ENCODE measurements at places on chromosomes 2 and 18.

- DNase-seq: no peak
These were observed 6.7 kb downstream of the RAMP1 start for GRCh38 chr2:237866101-237866621.

GRCh38 chr2:45412754-45413379 is 198.2 kb downstream of the SRBD1 start:
- DNase-seq: no peak

GRCh38 chr18:63346031-63346430 is 21.0 kb downstream of the KDSR start:
- no peak for DNase-seq

GRCh38 chr2:149076863-149077412 is 38.4 kb downstream of the LYPD6B start:
- DNase-seq: no peak

DNA sequence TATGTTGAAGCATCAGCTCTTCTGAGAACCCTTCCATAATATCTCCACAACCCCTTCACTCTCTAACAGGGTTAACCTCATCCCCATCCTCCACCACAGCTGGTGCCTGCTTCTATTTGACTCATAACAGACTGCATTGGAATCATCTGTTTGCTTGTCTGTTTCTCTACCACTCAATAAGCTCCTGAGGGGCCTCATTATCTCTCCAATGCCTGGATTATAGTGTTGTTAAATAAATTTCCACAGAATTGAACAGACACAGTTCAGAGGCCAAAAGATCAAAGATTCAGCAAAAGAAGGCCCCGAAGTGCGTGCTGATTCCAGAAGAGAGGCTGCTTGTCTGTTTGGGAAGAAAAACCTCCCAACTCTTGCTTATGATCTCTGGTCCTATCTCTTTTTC is 33.7 kb upstream of the FAM98A start:
- no peak for DNase-seq

DNA sequence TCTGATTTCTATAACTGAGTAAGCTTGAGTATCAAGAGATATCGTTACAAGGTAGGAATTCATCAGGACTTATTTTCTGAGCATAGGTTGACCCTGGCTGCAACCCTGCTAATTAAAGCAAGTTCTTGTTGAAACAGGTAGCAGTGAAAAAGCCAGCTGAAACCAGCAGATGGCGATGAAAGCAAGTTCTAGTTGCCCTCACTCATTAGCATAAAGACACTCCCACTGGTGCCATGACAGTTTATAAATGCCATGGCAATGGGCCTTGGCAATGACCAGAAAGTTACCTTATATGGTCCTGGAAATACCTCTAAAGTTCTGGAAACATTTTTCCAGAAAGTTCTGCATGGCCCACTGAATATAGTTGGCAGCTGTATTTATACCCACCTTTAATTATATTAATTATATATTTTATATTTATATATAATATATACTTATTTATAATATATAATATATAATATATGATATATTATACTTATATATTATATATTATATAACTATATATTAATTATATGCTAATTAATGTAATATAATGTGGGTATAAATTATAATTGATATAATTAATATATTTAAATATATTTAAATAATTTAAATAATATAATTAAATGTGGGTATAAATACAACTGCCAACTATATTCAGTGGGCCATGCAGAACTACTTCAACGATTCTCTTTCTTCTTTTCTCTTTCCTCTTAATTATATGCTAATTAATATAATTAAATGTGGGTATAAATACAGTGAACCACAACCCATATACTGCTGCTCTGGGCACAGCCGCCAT is 188.0 kb downstream of the CDH7 start:
- no peak for DNase-seq
